ENCODE measurements at places on chromosomes 12 and 14.

DNA sequence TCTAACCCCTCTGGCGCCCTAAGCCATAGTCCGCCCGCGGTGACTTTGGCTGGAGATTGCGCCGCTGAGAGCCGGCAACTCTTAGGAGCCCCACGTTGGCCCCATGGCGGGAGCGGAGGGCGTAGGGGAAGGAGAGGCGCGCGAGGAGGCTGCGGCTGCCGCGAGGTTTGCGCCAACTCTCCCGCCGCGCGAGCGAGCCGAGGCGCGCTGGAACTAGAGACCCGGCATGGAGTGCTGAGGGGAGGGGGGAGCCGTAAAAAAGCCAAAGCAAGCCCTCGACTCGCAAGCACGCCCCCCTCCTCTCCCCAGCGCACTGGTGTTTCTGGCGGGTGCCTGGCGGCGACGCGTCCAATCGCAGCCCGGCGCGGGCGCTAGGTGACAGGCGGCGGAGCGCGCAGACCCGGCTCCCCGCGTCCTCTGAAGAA lies at the start of gene SYT10:
Gene SYT10, minus strand, starts transcription at position 233 of the 425 bp plus-strand sequence. CDS start 297 bp downstream, outside the sequence.
- no peak for DNase-seq

DNA sequence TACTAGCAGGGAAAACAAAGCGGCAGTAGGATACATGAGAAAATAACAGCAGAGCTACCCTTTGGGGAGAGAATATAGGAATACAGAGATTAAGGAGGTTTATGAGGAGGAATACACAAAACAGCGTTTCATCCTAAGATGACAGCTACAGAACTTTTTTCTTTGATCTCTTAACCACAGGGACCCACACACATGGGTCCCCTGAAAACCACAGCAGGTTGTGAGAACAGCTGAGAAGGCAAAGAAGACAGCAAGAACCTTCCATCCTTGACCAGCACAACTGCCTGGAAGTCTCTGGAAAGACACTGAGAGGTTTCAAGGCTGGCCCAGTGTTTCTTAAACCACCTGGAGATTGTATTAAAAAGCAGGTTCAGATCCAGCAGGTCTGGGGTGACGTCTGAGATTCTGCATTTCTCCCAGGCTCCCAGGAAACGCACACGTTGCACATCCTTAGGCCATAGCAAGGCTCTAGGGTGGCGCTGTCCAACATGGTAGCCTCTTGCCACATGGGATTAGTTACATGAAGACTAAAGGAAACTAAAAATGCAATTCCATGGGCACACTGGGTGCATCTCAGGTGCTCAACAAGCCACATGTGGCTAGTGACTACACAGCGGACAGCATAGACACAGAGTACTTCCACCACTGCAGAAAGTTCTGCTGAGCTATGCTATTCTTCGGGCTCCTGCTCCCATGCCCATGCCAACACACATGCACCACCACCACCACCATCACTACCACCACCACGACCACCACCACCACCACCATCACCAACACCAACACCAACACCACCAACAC lies 92.3 kb downstream of the FOXN3 start:
- no peak for DNase-seq

DNA sequence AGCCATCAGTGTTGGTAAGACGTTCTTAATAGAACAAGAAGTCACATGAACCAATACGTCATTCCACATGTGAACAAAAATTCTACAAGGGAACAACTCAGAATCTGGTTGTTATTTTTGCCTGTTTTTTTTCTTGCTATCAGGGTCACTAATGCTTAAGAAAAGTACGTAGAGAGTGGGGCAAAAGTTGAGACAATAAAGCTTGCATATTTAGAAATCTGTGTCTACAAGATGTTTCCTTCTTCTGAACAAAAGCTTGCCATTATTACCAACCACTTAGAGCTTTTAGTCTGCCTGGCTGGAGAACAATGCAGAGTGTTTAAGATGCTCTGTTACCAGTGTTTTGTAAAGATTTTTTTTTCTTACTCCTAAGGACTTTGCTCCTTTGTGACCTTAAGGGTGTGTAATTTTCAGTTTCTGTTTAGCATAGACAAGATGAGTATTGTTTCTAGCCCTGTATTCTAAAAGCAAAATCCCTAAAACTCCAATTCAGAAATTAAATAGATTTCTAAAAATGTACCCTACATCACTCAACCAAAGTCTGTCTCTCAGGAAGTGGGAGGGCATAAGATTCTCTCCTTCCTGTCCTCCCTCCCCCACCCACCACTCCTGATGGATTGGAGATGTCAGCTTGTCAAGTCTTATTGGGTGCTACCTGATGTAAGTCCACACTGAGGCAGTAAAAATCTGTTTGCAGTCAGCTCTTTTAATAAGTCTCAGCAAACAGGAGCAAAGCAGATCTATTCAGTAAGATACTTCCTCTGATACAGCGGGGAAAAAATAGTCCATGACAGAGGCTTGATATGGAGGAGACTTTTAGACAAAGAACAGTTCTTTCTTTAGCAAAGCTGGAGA lies 267.6 kb downstream of the GRIN2B start:
- no peak for DNase-seq

- DNase-seq, result peak; percentile 56
Measured at GRCh38 chr14:99603471-99604277, at the start of gene CCDC85C. Gene CCDC85C (minus strand): TSS chr14:99604207. CDS start chr14:99603959, 248 bp downstream.

GRCh38 chr12:84641940-84642545 lies 270.6 kb downstream of the SLC6A15 start:
- no peak for DNase-seq

DNA sequence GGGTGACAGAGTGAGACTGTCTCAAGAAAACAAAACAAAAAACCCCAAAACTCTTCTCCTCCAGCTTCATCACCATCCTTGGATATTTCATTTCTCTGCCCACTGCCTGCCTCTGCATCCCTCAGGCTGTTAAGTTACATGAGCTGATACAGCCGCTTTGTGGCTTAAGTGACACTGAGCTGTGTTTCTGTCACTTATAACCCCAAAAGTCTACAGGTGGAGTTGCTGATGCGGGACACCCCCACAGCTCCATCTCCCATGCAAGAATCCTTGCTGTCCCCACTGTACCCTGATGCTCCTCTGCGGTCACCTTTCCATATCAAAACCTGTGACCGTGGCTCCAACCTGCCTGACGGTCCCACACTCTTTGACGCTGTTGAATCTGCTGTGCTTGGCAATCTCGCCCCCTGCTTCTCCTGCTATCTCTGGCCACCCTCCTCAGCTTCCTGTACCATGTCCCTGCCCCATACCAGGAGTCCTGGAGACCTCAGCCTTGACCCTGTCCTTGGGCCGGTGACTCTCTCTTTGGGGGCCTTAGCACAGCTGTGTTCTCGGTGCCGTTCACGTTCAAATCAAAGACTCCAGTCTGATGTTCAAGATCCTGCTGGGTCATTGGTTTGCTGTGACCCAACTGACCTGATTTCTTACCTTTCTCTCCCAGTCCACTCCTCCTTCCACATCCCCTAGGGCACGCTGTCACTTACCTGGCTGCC lies 20.3 kb downstream of the HVCN1 start:
- no peak for DNase-seq

- DNase-seq, result no peak
Measured at GRCh38 chr12:30908722-30909348, 17.7 kb upstream of the TSPAN11 start.

- no peak for DNase-seq
Measured at GRCh38 chr12:55706568-55707218, 1.0 kb downstream of the ITGA7 start.

DNA sequence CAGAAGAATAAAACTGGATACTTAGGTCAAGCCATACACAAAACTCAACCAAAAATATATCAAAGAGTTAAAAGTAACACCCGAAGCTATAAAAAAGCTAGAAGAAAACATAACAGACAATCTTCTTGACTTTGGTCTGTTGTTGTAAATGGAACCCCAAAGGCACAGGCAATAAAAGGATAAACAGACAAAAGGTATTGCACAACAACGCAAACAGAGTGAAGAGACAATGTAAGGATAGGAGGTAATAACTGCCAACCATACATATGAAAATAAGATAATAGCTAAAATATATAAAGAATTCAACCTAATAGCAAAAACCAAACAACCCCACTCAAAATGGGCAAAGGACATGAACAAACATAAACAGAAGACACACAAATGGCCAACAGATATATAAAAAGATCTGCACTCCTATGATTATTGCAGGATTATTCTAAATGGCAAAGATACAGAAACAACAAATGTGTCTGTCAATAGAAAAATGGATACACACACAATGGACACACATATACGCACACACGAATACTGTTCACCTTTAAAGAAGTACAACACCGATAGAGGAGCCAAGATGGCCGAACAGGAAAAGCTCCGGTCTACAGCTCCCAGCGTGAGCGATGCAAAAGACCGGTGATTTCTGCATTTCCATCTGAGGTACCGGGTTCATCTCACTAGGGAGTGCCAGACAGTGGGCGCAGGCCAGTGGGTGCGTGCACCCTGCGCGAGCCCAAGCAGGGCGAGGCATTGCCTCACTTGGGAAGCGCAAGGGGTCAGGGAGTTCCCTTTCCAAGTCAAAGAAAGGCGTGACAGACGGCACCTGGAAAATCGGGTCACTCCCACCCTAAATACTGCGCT lies 1137.1 kb downstream of the FSCB start:
- DNase-seq, result no peak
